ENCODE measurements at places on chromosomes 7 and 10.

GRCh38 chr7:73470208-73470607, 36.6 kb downstream of the FZD9 start:
- DNase-seq: no peak

GRCh38 chr7:117686311-117686935, 186.8 kb downstream of the CTTNBP2 start:
- no peak for DNase-seq

DNA sequence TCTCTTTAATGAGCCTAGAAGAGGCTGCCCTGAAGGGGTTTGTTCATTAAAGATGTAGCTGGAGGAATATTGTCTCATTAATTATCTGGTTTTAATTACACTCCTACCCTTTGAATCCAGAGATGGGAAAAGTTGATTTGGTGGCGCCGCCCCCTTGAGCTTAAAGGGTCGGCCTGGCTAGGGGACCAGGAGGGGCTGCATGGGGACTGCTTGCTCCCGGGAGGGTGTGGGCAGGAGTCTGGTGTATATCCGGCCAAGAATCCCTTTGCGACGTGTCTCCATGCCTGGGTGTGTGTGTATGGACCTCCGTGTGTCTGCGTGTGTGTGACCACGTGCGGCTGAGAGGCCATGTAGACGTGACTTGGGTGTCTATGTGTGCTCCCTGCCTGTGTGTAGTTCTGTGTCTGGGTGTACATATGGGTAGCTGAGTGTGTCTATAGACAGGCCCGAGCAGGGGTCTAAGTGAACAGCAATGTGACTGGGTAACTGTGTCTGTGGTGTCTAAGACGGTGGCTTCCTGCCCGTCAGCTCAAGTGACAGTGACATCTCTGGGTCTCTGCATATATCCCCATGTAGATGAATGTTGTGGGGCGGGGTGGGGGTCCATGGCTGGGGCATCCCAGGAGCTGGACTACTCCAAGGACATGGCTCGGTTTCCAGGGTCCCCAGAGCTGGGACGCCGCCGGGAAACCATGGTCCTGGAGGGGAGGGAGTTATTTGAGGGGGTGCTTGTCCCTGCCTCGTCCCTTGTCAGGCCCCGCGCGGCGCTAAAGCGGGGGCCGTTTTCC, 10.7 kb downstream of the LBX1 start:
- no peak for DNase-seq

DNA sequence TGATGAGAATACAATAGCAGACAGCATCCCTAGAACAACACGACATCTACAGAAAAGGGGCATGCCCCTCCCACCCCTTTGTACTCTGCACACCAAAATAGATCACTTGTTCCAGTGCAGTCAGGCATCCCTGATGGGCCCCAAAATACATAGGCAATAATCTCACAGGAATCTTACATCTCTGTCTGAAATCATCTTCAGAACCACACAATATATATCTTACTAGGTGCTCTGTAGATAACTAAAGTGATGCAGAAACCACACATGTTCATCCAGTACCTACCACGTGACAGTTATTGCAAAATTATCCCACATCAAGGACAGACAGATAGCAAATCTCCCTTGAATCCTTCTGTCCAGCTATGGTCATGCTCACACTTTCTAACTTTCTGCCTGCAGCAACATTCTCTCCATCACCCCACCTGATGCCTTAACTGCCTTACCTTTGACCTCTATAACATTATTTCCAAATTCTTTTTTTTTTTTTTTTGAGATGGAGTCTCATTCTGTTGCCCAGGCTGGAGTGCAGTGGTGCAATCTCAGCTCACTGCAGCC, 30.7 kb downstream of the ST8SIA6 start:
- DNase-seq: no peak

GRCh38 chr7:11328309-11328708, 354.6 kb downstream of the PHF14 start:
- DNase-seq: no peak
